ENCODE measurements at places on chromosomes 3 and 15. TPM values are rescaled to one million over a fixed set of nuclear protein-coding genes. Genes with fewer than 3 reads are reported as not detected.

GRCh38 chr3:184354121-184354728 lies 7.2 kb downstream of the CLCN2 start:
- peak; percentile 25 for DNase-seq

GRCh38 chr3:15287565-15288330 lies 44.6 kb downstream of the SH3BP5 start:
- peak; percentile 49 for DNase-seq

- DNase-seq, result no peak
These were observed 6.3 kb downstream of the SPSB4 start for GRCh38 chr3:141057436-141057835.

DNA sequence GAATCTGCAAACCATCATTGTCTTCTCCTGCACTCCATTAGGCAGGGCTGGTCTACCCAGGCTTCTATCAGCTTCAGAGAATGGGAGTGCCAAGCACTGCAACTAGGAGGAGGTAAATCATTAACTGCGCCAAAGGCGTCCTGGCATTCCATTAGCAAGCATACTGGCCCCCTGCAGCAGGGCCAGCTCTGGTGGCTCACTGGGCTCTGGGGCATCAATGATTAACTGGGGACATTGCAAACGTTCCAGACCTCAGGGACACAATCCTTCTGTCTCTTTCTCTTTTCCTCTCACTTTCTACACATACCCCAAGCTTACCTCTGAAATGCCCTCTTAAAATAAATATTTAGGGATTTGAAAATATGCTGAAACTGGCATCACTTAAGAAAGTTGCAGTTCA lies 129.0 kb downstream of the MYLK start:
- DNase-seq, result no peak

GRCh38 chr3:161415506-161416231 lies 44.4 kb upstream of the SPTSSB start:
- peak; percentile 28 for DNase-seq

GRCh38 chr3:109396806-109397205 lies 59.5 kb upstream of the DPPA4 start:
- DNase-seq, result no peak

GRCh38 chr15:63888146-63888545 lies 54.4 kb upstream of the HERC1 start:
- no peak for DNase-seq

DNA sequence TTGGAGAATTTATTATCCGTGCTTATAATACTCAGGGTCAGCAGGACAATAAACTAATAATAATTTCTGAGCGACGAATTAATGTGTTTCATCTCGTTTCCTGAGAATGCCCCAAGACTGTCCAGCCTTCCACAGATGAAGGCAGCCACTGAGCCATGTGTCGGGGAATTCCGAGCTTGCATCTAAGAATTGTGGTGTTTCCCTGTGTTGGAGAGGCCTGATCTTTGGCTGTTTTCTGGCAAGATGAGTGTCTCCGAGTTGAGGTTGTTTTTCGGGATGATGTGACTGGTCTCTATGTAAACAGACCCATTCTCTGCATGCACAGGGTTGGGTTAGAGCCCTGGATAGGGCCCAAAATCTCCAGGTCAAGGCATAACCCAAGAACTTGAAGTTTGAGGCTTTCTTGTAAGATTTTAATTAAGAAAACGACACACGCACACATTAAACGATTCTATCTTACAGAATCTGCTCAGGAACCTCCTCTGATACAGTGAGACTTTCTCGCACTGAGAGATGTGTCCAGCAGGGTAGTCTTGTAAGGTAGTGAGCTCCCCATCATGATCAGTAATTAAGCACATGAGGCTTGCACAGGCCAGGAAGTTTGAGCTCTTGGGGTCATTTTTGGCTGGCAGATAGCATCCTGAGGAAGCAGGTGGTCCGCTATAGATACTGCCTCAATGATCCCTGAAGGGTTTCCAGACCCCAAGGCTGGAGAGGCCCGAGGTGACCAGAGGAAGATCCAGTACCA lies 14.4 kb downstream of the FGD5 start:
- DNase-seq, result peak; percentile 47

- peak; percentile 87 for DNase-seq
These were observed at the start of gene CLEC3B for GRCh38 chr3:45026038-45026437. TSS of gene CLEC3B (plus strand) at chr3:45026303. CDS start at chr3:45026363, 60 bp downstream.

- DNase-seq, result no peak
These were observed 93.7 kb upstream of the DPPA4 start for GRCh38 chr3:109430911-109431563.

The EPHB3 gene
- 5.5 TPM for total RNA-seq

All from RPMI7951 (cell line).